D721Med (cell line): ENCODE measurements at places on chromosomes 12 and 14.

GRCh38 chr14:31702130-31702529, 140.9 kb downstream of the NUBPL start:
- no peak for DNase-seq

GRCh38 chr12:54352022-54352531, 12.2 kb downstream of the GPR84 start:
- no peak for DNase-seq

GRCh38 chr14:90828642-90829487, 12.6 kb upstream of the TTC7B start:
- no peak for DNase-seq

- no peak for DNase-seq
These were observed 8.7 kb downstream of the NGDN start for GRCh38 chr14:23478109-23478759.

GRCh38 chr14:32197919-32198318, 3.9 kb upstream of the RNU6-7 start:
- DNase-seq = no peak

DNA sequence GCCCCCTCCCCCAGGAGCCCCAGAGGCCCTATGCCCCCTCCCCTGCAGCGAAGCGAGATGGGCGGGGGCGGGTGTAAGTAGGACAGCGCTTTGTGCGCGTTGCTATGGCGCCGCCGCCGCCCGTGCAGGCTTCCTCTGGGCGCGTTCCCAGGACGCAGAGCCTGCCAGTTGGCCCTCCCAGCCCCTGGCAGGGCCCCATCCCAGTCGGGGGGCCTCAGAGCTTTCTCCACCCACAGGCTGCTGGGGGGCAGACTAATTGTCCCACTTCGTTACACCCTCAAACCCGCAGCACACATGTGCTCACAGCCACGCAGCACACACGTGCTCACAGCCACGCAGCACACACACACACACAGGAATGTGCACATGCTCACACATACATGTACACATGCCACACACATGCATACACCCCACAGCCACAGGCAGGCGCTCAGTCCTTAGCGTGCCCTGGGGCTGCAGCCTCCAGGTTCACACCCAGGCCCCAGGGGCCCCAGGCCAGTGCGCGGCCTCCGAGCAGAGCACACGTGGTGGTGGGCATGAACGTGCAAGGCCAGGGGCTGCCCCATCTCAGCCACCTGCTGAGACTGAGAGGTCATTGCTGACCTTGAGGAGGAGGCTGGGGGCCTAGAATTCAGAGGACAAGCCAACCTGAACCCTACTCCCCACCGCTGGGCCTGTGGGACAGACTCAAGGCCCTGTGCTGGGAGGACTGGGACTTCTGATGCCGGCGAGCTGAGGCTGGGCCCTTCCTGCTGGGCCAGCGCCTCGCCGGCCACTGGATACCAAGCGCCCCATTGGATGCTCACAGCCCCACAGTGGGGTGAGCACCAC, 15.6 kb downstream of the TRMT61A start:
- no peak for DNase-seq

GRCh38 chr12:13745111-13745860, 236.1 kb downstream of the GRIN2B start:
- no peak for DNase-seq

DNA sequence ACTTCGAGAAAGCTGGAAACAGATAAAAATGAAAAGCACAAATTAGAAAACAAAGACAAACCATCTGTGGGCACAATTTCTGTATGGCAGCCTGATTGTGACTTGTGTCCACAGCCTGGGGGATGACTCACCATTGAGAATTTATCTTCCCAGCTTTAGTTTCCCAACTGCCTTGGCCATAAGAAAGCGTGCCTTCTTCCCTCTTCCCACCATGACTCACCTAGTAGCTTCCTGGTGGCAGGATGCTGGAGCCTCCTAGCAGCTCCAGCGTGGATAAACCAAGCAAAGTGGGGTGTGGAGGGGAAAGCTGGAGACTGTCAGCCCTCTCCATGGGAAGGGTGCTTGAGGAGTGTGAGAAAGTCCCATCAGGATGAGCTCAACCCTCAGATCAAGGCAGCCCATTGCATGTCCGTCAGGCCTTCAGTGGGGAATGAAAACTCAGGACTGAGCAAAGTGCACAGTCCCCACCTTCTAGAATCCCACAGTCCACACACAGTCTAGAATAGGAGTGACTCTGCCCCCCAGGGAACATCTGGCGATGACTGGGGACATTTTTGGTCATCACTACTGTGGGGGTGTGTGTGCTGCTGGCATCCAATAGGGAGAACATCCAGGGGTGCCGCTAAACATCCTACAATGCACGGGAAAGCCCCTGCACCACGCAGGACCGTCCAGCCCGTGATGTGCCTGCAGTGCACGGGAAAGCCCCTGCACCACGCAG, 22.4 kb upstream of the SERPINA6 start:
- DNase-seq = no peak
